Dermis blood vessel endothelial cell (primary cell): ENCODE measurements at places on chromosomes 7 and 10.

- peak; percentile 4 for DNase-seq
Observed at GRCh38 chr10:52400562-52400961, 86.5 kb downstream of the DKK1 start.

DNA sequence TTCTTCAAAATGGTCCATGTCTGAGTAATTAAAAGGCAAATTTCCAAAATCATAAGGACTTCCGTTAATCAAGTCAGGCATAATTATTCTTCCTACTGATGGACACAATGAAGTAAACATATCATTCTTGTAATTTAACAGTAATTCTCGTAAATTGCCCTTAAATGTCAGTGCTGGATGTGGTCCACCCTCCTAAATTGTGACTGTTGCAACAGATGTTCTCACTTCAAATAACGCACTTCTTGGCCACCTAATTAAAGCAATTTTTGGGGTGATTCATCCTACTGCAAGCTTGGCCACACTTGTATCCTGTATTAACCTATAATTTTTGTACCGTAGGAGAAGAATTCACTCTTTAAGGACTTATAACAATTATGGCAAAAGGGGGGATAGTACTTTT is 1.9 kb downstream of the COL1A2 start:
- DNase-seq = no peak

DNA sequence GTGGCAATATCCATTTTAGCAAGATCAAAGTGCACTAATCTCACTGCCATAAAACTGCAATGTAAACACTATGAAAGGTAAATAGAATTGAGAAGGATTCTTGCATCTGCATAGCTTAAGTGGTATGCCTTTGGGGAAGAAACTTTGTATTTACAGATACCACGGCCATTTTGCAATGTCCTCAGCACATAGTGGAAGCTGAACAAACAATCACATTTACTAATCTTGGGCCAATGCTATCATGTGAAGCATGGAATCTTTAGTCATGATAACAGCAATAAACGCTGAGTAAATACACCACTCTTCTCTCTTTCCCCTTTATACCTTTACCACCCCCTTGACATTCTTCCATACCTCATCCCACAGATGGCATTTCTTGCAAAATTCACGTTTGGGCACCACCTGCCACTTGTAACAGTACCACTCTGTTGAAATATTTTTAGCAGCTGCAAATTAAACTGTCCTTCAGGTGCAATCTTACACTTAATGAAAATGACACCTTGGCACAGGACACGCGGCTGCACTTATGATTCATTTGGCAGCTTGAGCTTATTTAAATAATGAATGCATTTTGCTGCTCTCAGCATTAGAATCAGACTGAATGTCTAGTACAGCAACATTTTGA is 171.8 kb downstream of the SEMA3A start:
- DNase-seq = no peak

- DNase-seq = no peak
Observed at GRCh38 chr7:26897928-26898327, 33.5 kb upstream of the SKAP2 start.

- DNase-seq = no peak
Observed at GRCh38 chr7:8214244-8214824, 47.6 kb downstream of the ICA1 start.
